ENCODE measurements at places on chromosomes 5 and 9. TPM values are rescaled to one million over a fixed set of nuclear protein-coding genes. Genes with fewer than 3 reads are reported as not detected.

IFNA7 gene
- total RNA-seq: not detected

SLC46A2 gene
- not detected for total RNA-seq

PANK3 gene
- 43.1 TPM for total RNA-seq

DNA sequence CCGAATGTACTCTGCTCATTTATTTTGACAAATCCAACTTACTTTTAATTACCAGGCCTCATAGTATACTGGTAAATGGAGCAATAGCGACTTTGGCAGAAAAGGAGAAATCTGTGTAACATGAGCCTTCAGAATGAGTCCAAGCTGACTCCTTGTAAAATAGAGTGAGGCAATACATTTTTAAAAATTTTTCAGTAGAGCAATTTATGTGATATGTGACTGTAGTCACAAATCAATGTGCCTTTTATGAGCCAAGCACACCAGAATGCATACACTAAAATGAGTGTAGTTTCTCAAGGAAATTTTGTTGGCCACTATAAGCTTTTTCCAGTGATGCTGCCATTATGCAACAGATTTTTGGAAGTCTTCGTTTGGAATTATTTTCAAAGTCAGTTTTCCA is 73.8 kb downstream of the SNCAIP start:
- DNase-seq: no peak

- no peak for DNase-seq
Measured at GRCh38 chr5:81825237-81825636, 74.3 kb upstream of the SSBP2 start.

DNA sequence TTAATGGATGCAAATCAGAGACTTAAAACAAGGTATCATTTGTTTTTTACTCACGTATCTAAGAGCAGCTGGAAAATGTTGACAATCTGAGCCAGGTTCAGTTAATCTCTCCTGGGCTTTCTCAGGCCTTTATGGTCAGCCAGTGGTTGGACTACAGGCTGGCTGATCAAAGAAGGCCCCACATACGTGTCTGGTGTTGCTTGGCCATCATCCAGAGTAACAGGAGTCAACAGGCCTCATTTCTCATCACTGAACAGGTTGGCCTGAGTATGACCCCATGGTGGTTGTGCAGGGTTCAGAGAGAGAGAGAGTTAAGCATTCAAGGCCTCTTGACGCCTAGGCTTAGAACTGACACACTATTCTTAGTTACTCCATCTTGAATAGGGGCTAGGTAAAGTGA is 97.0 kb upstream of the VLDLR start:
- no peak for DNase-seq

DNA sequence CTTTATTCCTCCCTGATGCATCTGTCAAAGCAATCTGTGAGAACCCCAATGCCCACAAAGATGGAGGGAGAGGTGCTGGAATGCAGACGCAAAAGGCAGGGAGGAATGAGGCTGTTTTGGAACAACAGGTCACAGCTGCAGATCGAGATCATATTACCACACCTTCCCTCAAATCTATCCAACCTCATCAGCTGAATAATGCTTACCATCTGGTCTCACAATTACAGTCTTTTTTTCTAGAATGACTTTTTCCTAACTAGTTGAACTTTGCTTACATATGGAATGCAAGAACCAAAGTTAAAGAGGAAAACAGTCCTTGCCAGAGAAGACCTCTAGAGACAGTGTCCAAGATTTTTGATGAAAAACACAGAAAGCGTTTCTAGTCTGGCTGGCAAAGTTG is 158.1 kb downstream of the LPAR1 start:
- no peak for DNase-seq

Data from dermis microvascular lymphatic vessel endothelial cell (primary cell).